Activated CD8-positive, alpha-beta memory T cell treated with anti-CD3 and anti-CD28 coated beads, Interleukin-2, amount 10 ng/mL, durations not matched to agents 7 days and 5 days (primary cell): ENCODE measurements at places on chromosomes 2 and 18. TPM values are rescaled to one million over a fixed set of nuclear protein-coding genes. Genes with fewer than 3 reads are reported as not detected.

The PFN4 gene
- not detected for total RNA-seq

DNA sequence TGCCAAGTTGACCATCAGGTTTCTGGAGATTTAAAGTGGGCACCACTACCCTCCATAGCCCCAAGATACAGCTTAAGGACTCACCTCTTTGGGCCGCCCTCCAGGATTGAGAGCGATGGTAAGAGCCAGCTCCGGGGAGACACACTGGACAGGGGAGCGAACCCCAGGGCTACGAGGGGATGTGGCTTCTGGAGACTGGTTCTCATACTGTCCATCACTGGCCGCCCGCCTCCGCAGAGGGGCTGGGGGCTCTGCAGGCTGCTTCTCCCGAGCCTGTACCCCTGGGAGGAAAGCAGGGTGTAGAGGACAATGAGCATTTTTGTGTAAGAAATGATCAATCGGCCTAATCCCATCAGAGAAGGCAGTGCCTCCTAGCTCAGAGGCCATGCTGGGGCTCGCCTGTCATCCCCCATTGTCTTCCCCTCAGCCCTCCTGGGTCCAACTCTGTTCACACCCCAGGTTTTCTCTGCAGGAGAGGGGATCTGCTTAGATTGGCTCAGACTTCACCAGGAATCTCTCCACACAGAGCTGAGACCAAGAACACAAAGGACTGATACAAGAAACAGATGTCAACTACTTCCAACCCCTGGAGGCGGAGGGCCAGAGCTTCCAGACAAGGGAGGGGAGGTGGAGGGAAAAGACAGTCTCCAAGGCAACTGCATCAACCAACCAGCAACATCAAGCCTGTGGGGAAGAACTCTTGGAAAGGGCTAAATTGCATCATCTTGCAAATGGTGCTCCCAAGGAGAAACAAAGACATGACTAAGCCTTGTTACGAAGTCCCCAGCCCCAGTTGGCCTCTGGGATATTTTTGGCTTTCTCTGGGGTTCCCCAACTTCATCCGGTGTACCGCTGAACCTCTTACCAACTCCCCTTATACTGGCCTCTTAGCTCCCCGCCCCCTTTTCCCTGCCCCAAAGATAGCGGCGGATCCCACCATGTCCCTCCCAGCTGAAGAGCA is 166.6 kb downstream of the TNS1 start:
- DNase-seq: no peak

DNA sequence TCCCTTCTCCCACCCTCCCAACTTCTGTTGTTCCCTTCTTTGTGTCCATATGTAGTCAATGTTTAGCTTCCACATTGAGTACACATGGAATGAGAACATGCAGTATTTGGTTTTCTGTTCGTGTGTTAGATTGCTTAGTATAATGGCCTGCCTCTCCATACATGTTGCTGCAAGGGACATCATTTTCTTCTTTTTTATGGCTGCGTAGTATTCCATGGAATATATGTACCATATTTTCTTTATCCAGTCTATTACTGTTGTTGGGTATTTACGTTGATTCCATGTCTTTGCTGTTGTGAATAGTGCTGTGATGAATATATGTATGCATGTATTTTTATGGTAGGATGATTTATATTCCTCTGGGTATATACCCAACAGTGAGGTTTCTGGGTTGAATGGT is 42.0 kb downstream of the NUP35 start:
- DNase-seq: no peak

DNA sequence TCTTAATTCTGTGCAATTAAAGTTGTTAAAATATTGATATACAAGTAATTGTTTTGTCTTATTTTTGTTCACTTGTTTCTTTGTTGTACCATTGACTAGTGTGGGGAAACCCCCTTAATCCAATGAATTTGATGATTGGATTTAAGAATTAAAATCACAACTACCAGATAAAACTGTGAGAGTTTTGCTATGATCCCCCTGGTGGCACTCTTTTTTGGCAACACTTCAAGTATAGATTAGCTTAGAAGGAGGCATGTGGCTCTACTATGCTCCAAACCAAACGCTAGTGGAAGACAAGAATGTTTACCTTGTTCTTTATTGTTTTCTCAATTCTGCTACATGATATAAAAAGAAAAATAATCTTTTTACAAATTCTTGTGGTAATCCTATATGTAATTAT is 477.8 kb upstream of the ETAA1 start:
- DNase-seq: no peak

DNA sequence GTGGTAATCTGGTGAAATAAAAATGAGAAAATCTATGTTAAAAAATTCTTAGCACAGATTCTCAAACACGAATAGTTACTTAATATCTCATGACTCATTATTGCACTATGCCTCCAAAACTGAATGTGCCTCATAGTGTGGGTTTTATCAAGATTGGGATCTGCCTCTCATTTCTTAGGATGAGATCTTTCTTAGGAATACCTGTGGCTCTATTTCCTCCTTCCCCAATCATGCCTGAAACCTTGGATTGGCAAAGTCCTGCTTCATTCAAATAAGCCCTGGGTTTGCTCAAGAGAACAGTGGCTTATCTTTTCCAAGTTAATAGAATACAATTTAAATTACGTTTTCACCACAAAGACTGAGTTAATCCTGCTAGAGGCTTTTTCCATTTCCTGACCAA is 100.3 kb downstream of the DPP10 start:
- no peak for DNase-seq

GRCh38 chr2:65818873-65819451 is 386.6 kb upstream of the SPRED2 start:
- DNase-seq: no peak

The ZNF516 gene
- total RNA-seq: 2.0 TPM

DNA sequence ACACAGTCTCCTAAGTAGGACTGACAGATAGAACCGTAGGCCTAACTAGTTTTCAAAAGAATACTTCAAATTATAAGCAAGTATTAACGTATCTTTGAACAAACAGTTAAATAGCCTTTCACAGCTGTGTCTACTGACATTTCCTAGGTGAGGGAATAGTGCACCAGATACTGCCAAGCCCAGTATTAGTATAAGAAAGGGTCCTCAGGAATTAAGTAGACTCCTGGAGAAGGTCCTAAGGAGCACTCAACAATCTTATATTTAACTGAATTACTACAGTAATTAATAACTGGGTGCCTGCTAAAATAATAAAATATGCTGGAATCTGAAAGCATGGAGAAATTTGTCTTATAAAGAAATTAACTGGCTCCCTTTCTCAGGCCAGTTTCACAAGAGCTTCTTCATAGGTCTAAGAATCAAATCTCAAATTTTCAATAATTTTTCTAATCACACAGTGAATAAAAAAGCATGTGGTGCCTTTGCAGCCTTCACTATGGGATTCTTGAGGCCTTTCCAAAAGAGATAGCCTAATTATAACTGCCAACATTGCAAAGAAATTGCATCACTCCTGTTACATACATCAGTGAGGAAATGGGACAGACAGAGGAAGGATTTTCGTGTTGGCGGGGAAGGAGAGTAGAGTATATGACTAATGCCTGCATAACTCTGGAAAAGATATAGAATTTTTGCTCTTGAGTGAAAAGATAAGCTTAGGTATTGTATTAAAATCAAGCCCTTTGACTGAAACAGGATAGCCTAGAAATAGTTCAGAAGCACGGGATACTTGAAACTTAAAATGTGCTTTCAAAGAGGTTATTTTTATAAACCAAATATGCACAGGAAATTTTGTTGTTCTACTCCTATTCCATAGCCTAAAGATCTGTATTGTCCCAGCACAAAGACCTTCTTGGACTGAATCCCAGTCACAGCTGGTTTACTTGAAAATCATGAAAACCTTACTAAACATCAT is 228.6 kb upstream of the STK17B start:
- no peak for DNase-seq

The TUBA4A gene
- total RNA-seq: 244 TPM

DNA sequence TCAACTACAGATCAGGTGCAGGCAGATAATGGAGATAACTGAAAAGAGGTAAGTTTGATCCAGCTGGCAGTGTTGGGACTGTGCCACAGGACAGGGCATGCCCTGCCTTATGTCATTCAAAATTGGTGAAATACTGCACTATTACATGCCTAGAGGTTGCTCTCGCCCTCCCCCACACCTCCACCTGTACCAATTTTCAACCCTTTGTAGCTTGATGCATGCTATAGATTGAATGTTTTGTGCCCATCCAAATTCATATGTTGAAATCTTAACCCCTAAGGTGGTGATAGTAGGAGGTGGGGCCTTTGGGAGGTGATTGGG is 72.1 kb upstream of the LYPD6B start:
- no peak for DNase-seq
